ENCODE measurements at places on chromosomes 2 and 18.

DNA sequence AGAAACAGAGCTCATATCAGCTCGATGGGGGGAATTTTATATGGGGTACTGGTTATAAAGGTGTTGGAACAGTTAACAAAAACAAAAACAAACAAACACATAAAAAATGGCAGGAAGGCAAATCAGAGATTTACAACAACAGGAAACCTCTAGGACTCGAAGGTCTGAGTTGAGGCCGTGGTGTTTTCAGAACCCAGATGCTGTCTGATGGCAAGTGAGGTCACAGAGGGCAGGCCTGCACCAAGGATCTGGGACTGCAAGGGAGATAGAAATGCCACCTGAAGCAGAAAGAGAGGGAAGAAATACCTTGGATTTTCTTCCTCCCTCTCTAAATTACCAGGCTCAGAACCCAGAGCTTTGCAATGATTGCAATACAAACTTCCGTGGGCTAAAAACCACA lies 429.5 kb downstream of the ZNF521 start:
- DNase-seq, result no peak

GRCh38 chr2:159144776-159145614 lies 141.5 kb downstream of the WDSUB1 start:
- DNase-seq, result no peak

DNA sequence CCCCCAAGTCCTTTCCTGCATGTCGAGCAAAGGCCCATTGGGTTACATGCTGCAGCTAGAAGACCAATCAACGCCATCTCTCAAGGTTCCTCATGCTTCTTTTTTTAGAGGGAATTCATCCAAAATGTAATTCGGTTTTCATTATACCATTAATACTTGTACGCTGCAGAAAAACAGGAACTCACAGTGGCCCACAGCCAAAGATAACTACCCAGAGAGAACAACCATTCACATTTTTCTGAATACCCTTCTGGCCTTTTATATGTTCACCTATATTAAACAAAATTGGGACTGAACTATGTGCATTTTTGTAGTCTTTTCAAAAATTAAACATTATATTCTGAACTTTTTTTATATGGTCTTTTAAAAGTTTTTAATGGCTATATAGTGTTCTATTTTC lies 25.8 kb downstream of the FARP2 start:
- DNase-seq, result no peak

DNA sequence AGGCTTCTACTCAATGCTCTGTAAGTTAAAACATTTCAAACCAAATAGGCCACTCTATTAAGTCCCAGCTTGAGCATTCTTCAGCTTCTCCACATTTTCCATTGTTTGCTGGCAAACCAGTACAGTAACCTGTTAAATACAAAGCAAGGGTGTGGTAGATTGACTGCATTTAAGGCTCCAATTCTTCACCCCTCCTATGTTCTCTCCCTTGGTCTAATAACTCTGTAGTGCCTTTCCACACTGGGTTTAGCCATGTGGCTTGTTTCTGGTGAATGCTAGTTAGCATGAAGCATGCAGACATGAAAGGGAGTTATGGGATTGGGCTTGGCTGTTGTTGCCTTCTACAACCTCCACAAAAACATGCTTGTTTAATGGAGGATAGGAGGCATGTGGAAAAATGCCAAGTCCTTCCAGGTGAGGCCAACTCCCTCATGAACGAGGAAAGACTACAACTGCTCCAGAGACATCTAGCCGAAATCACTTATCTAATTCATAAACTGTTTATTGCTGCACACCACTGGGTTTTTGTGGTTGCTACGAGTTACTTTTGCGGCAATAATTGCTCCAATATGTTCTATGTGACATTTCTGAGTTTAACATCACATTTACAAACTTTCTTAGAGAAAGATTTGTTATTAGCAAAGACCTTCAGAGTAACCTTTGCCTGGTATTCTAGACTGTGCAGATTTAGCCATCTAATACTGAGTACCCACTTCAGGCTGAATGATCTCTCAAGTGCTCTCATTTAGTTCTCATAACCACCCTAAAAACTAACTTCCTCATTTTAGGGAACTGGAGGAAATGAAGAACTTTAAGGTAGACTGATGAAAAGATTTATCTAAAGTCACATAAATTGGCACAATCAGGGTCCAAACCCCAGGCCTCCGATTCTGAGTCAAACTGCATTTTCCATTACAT lies 104.0 kb downstream of the SMAD2 start:
- DNase-seq, result no peak

DNA sequence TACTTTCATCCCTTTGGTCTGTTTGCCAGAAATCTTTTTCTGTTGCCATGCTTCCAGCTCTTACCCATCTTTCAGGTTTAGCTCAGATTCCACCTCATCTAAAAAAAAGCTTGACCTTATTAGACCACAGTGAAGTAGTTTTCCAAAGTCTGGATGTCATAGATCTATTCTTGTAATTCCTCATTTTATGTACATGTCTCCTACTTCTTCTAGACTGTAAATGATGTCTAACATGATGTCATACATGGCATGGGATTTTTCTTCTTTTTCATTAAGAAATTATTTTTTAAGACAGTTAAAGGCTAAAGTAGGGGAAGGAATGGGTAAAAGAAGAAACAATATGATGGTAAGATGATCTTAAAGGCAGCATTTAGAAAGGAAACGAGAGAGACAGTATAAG lies 11.3 kb downstream of the GLS start:
- DNase-seq, result no peak

DNA sequence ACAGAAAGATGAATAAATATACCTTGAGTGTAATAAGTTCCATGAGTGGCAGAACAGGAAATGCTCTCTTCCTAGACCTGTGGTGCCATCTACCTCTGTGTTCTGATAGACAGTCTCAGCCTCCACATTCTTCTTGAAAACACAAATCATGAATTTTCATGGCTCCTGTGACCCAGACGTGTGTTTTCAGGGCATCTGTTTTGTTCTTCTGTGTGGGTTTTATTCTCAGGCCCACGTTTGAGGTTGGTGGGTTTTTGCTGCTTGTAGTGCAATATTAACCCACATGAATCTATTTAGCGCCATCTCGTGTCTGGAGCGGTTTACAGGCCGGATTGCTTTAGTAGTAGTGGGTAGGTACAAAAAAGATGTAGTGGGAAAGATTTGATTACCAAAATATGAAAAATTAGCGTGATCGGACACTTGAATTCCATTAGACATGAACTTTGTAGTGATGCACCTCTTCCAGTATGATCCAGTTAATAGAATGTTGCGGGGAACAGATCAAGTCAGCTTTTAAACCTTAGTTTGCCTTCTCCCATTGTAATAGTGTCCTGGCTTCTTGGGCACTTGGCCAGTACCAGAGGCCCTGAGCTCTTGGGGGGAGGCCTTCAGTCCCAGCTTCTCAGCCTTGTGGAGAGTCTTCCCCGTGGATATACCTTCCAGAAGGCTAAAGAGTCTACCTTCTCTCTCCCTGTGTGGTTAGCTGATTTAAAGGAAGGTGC lies 256.5 kb downstream of the TPGS2 start:
- DNase-seq, result peak; percentile 6

GRCh38 chr2:17195016-17195415 lies 323.2 kb downstream of the RAD51AP2 start:
- DNase-seq, result no peak

GRCh38 chr2:222042666-222043065 lies 256.1 kb downstream of the PAX3 start:
- DNase-seq, result no peak

DNA sequence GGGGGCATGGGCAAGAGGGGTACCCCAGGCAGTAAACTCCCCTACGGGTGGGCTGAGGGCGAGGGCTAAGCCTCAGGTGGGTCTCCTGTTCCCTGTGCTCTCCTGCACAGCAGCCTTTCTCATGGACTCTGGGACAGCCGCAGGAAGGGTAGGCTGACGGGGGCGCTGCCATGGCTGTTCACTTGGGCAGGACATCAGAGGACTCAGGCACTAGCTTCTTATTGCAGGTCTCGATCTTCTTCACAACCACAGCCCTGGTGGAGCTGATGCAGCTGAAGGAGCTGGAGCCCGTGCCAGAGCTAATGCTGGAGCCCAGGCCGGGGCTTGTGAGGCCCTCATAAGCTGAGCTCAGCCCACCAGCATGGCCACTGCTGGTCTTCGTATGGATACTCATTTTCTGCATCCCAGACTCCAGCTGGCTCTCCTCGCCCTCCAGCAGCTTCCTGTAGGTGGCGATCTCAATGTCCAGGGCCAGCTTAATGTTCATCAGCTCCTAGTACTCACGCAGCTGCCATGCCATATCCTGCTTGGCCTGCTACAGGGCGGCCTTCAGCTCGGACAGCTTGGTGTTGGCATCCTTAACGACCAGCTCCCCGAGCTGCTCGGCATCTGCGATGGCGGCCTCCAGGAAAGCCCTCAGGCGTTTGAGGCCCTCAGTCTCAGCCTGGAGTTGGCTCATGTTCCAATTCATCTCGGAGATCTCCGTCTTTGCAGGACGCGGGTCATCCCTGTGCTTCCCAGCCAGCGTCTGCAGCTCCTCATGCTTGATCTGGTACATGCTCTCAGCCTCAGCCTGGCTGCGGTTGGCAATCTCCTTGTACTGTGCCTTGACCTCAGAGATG lies 359.8 kb upstream of the SETBP1 start:
- no peak for DNase-seq

DNA sequence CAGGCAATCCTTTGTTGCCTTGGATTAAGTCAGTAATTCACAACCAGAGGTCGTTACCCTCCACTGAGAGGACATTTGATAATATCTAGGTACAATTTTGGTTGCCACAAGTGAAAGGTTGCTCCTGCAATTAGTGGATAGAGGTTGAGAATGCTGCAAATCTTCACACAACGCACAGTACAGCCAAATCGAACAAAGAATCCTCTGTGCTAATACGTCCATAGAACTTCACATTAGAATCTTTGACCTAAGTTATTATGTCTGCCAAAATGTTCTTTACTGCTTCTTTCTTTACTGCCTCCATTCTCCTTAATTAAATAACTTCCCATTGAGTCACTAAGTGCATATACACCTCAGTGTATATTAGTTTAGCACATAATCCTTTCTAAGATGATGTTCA lies 879.5 kb downstream of the TRIB2 start:
- no peak for DNase-seq

- DNase-seq, result no peak
Measured at GRCh38 chr2:226440127-226440918, 359.3 kb downstream of the IRS1 start.

- no peak for DNase-seq
Measured at GRCh38 chr18:47062471-47062870, 27.1 kb upstream of the ELOA2 start.

GRCh38 chr18:76620321-76621170 lies 125.5 kb upstream of the ZNF516 start:
- peak; percentile 50 for DNase-seq

DNA sequence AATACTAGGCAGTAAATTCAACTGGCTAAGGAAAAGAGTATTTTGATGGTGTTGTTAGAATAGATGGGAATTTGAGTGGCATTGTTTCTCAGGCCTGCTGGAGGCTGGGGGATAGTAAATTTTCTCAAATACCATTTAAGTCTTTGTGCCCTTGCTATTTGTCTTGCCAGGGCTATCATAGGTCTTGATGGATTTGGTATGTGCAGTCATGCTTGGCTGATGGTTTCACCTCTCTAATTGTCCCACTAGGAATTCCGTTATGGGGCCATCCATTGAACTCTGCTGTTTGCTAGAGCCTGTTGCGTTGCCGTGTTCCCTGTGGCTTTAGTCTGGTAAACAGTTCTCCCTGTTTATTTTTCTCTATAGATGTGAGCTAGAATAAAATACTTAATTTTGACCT lies 438.1 kb upstream of the FAM98A start:
- DNase-seq, result no peak

DNA sequence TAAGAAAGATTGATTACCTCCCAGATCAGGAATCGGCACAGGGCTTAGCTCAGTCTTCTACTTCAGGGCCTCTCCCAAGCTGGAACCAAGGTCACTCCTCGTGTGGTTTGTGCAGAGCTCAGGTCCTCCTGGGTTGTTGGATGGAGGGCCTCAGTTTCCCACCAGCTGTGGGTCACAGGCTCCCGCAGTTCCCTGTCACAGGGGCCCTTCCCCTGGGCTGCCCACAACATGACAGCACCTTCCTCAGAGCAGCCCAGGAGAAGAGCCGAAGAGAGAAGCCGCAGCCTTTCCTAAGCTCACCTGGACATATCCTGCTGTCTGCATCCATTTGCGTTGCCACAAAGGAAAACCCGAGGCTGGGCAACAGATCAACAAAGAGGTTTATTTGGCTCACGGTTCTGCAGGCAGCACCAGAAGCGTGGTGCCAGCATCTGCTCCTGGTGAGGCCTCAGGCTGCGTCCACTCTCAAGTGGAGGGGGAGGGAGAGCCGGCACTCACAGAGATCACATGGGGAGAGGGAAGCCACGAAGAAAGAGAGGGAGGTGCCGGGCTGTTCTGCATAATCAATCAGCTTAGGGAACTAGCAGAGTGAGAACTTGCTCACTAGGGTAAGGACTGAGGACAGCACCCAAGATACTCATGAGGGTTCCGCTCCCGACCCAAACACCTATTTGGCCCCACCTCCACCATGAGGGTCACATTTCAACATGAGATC lies 13.0 kb upstream of the ALLC start:
- no peak for DNase-seq

- DNase-seq, result no peak
Measured at GRCh38 chr2:80926168-80926567, 621.6 kb upstream of the LRRTM1 start.

GRCh38 chr18:58682429-58683069 lies 11.3 kb downstream of the MALT1 start:
- no peak for DNase-seq

DNA sequence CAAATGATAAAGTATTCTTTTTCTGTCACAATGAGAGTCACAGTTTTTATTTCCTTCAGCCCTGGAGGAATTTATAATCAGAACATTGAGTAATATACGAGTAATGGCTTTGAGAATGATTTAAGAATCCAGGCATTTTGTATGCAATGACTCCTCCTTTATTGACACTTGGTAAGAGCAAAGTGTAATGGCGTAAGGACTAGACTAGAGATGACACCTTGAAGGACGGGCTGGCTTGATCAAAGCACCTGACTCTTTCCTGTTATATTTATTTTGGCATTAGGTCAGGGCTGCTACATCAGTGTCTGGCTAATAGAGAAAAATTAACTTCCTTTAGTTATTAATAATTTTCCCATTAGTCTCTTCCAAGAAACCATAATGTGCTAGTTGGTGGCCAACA lies 482.4 kb upstream of the GCFC2 start:
- DNase-seq, result no peak

Measured in NCI-H187 (cell line).